Neural crest cell (in vitro differentiated cells): ENCODE measurements at places on chromosomes 3 and 15. TPM values are rescaled to one million over a fixed set of nuclear protein-coding genes. Genes with fewer than 3 reads are reported as not detected.

GRCh38 chr3:40046149-40046548, 236.7 kb downstream of the MYRIP start:
- DNase-seq, result no peak

DNA sequence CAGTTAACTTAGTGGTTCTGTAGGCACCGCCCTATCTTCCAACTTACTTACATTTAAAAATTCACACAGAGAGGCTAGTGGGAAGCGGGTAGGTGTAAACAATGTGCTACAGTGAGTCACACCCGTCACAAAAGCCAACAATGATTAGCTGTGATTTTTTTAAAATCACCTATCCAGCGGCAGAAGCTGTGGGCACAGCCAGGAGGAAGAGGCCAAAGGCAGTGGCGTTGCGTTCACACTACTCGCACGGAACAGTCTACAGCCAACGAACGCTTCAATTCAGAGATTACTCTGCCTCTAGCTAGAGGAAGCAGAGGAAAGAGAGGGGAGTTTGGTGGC, 2.5 kb upstream of the NLGN1 start:
- DNase-seq, result no peak

- no peak for DNase-seq
Measured at GRCh38 chr15:33226559-33227181, 32.2 kb upstream of the FMN1 start.

DNA sequence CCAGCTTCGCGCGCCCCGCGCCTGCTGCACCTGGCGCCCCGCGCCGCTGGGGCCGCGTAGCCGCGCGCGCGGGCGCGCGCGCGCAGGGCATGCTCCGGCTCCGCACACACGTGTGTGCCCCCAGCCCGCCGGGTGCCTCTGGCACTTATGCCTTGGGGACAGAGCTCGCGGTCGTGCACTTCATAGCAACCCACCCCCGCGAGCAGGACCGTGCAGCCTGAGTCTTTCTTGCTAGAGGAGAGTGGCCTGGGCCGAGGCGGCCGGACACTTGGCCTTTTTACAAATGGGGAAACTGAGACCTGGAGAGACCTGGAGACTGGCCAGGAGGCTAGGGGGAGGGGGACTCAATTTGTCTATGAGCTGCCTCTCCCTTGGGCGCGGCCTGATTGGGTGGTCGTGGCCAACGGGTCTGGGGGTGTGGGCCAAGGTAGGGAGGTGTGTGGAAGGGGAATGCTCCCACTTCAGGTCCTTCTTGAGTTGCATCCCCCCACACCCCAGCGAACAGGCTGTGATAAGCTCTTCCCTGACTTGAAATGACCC, 562 bp downstream of the NBEAL2 start:
- no peak for DNase-seq

Gene CCRL2
- total RNA-seq, result not detected in 2 replicates

Gene SEMA3B
- 2.3 and 2.9 TPM in 2 replicates for total RNA-seq
